Left lobe of liver (tissue), 2 donors: ENCODE measurements at places on chromosomes 2 and 18. TPM values are rescaled to one million over a fixed set of nuclear protein-coding genes. Genes with fewer than 3 reads are reported as not detected.

ZNF521 gene
- total RNA-seq, result 1.6 TPM

KCNG2 gene
- total RNA-seq, result not detected

HOXD11 gene
- not detected for total RNA-seq

COLEC12 gene
- 0.08 TPM for total RNA-seq

TMEM178A gene
- total RNA-seq, result 0.81 TPM

LYPD1 gene
- total RNA-seq, result 0.40 TPM

BMP10 gene
- total RNA-seq, result 6.1 TPM

IL1RL2 gene
- total RNA-seq, result 2.5 TPM

LONRF2 gene
- 0.68 TPM for total RNA-seq

KYNU gene
- 38.6 TPM for total RNA-seq

C2orf15 gene
- total RNA-seq, result 0.23 TPM

CFAP65 gene
- total RNA-seq, result 0.05 TPM

APCDD1 gene
- total RNA-seq, result 0.58 TPM

GNLY gene
- 0.68 TPM for total RNA-seq

GALNT14 gene
- 0.55 TPM for total RNA-seq

EVX2 gene
- total RNA-seq, result not detected

GRCh38 chr2:107717661-107718060 is 109.0 kb upstream of the RGPD4 start:
- no peak for DNase-seq

GRCh38 chr2:237184192-237184918 is 98.7 kb downstream of the COPS8 start:
- no peak for DNase-seq

- DNase-seq, result no peak
These were observed 129.4 kb upstream of the CXCR4 start for GRCh38 chr2:136247204-136247950.

DNA sequence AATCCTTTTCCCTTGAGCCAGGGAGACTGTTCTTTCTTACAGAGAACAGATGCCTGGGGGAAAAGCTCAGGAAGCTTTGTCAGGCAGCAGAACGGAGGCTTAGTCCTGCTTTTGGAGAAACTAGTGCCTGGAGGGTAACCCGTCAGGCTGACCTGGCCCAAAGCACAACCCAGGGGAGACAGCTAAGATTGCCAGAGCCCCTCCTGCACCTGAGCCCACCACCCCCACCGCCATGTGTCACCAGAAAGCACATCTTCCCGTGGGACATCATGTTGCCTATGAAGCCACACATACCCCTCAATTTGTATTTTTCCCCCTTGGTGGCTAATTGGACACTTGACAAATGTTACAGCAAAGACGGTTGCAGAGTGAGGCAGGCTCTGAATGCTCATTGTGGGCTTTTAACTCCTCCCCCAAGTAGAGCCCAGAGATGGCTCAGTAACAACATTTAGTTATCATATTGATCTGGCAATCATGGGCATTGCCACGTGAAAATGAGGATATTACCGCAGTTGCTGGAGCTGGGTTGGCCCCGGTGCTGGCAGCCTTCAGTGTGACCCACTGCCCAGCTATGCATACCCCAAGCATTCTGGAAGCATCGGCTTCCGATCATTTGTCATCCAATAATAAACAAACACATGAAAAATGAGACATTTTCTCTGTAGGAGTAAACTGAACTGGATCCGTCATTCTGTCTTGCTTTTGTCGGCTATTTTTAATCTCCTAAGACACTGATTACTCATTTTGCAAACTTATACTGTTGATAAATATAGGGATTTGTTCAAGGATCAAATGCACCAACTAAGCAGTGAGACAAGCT is 229.5 kb downstream of the ATAD2B start:
- no peak for DNase-seq

DNA sequence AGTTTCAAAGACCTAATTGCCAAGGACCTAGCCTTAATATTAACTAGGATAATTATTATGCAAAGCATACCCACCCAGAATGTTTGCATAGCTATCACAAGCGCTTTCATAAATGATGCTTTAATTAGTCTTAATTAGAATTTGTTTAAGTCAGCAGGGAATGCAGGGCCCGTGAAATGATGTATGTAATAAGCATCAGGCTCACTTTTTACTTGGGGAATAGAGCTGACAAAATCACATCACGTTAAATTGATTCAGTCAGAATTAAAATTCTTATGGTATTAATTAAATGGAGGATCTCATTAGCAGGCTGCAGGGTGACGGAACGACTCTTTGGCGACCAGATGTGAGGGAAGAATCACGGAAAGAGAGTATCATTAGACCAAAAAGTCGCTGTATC is 264.5 kb downstream of the GPD2 start:
- DNase-seq, result no peak

- DNase-seq, result no peak
These were observed 211.5 kb downstream of the SUCLG1 start for GRCh38 chr2:84247532-84247931.

DNA sequence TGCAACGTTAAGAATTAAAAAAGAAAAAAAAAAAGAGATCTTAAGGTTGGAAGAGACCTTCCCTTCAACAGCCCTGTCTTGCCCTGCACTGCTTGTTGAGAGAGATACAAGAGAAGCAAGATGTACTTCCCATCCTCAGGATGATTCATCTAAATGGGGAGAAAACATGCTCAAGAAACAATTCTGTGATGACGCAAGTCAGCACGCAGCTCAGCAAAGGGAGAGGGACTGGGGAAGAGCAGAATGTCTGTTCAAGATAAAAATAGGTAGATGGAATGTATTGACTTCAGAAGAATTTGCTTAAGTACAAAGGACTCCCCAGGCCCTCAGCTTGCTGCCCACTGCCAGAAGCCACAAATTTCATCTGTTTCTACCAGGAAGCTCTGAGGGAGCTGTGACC is 198.2 kb upstream of the SPRED2 start:
- no peak for DNase-seq

DNA sequence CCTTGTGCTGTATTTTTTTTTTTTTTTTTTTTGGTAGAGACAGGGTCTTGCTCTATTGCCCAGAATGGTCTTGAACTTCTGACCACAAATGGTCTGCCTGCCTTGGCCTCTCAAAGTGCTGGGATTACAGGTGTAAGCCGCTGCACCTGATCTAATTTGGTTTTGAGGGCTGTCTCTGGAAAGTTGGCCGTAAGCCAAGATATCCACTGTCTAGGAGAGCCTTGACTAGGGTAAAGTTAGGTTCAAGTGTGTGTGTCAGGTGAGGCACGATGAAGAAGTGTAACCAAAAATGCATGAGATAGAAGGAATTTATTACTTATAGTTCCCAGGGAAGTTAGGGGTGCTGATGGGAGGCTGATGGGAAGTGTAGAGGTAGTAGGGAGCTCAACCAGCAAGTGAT is 46.7 kb downstream of the INO80C start:
- DNase-seq, result no peak

- DNase-seq, result no peak
These were observed 213.1 kb downstream of the GCA start for GRCh38 chr2:162556996-162557395.

- no peak for DNase-seq
These were observed 22.1 kb upstream of the OTOS start for GRCh38 chr2:240162531-240162930.

GRCh38 chr18:21901423-21901945 is 160.9 kb downstream of the MIB1 start:
- no peak for DNase-seq

DNA sequence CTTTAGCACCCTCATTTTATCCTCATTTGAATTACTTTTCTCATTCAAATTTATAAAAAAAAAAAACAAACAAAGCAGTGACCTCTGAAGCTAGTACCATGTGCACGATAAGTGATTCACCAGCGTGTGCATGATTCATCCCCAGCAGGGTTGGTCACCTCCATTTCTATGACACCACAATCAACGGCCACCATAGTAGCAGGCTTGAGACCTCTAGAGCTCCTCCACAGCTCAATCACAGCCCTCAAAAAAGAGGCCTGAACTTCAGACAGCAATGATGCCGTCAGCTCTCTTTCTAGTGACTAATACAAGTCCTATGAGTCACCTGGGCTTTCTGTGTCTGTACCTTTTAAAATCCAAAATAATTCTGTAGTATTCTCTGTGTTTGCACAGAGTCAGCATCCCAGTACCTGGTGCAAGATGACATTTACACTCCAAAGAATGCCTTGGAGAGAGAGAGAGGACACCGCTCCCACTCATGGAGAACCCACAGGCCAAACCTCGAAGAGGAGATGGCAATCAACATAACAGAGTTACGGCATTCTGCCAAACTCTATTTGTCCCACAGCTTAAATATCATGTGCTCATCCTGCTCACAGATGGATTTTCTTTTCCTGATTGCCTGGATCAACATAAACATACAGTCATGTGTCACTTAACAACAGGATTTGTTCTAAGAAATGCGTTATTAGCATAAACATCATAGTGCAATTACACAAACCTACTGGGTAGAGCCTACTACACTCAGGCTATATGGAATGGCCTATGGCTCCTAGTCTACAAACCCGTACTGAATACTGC is 58.7 kb downstream of the L3MBTL4 start:
- no peak for DNase-seq

- DNase-seq, result no peak
These were observed 50.1 kb downstream of the ZEB2 start for GRCh38 chr2:144469798-144470197.

- DNase-seq, result no peak
These were observed 8.4 kb downstream of the PTPRM start for GRCh38 chr18:7575465-7576028.

GRCh38 chr2:211141646-211142045 is 585.2 kb downstream of the CPS1 start:
- no peak for DNase-seq

- DNase-seq, result no peak
These were observed 7.0 kb upstream of the CLIP4 start for GRCh38 chr2:29108225-29108624.

GRCh38 chr18:23283916-23284430 is 148.7 kb downstream of the CABLES1 start:
- no peak for DNase-seq

DNA sequence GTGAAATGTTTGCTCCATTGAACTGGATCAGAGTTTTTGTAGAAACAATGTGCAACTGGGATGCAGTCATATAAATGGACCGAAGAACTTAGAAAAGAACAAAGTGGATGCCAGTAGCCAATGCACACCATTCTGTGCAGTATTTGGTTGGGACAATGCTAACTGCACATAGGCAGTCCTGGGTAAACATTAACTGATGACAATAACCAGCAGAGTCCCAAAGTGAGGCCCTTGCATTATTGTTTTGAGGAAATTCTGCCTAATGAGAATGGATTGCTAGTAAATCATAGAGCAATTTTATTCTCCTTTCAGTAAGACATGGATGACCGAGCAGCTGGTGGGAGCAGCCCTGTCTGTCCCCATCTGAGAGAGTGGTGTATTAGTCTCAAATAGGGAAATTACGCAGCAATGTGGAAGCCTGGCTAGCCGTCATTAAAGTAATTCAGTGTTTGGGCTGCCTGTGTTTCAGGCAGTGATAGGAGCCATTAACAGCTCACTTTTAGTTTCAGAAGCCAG is 94.9 kb downstream of the KCTD1 start:
- DNase-seq, result no peak

DNA sequence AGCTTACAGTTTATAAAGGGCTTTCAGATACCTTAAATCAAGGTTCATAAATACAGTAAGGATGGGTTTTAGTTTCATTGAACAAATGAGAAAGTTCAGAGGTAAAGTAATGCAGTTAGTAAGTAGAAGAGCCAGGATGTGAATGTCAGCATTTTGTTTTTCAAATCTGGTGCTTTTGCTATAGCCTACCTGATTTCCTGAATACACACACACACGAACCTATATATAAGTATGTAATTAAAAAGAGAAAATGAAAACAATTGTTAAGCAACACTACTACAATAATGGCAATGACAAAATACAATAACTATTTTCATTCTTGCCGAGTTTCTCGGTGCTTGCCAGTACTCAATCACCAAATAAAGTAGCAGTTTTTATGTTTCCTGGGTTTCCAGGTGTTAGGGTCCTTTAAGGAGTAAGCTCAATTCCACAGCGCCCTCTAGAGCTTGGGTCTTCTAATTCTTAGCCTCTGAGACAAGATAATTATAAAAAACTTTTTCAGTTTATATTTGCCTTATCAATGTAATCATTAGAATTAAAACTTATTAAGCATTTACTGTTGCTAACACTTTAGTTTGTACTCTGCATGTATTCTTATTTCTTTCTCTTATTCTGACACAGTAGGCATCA is 512.9 kb upstream of the ACVR2A start:
- DNase-seq, result no peak

DNA sequence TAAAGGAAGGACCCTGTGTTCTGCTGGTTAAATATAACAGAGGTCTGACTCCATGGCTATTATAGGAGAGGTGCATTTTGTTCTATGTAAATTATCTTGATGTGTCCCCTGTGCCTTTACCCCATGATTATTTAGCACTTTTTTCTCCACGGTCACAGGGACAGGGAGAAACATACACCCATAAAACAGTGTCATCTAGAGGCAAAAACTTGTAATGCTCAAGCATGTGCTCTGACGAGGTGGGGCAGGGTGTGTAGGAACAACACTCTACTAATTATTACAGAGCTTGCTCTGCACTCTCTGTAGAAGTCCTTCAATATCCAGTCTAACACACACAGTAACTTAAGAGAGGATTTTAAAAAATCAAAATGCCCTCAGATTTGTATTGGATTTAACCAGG is 187.9 kb downstream of the NEDD4L start:
- no peak for DNase-seq

DNA sequence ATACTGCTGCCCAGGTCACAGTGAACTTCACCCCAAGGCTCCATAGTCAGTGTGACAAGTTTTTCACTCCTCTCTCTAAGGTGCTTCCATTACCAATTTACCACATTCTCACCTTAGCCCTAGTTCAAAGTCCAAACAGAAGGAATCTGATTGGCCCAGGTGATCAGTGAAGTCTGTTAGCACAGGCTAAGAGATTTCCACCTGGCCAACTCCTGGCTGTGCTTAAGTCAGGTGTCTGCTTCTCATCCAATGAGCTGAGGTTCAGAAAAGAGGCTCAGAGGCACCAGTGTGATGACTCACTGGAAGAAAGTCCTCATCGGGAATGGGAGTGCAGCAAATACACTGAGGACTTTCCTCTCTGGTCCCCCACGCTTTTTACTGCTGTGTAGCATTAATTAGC is 164.4 kb upstream of the MGAT5 start:
- no peak for DNase-seq

- DNase-seq, result no peak
These were observed 21.5 kb upstream of the DAW1 start for GRCh38 chr2:227849906-227850305.

- no peak for DNase-seq
These were observed 50.6 kb upstream of the TFCP2L1 start for GRCh38 chr2:121335294-121336290.

GRCh38 chr2:128330583-128330982 is 11.9 kb upstream of the HS6ST1 start:
- DNase-seq, result no peak

DNA sequence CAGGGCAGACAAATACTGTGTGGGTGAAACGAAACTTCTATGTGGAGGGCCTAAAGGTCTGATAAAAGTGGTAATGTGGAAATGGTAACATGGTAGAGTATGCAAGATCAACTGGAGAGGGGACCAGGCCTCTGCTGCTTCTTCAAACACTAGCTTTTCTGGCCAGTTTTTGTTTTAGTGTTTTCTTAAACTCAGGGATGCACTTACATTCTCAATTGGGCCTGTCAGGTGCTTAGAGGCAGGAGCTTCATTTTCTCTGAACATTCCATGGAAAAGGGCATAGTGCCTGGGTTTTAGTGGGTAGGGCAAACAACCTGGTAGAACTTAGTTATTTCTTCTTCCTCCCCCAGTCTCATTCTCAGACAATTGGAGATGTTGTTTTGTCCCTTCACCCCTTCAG is 10.5 kb upstream of the ST3GAL5 start:
- DNase-seq, result no peak
